GM12864 (cell line): ENCODE measurements at places on chromosomes 5 and 9.
A peak's percentile ranks its signal among the peaks of the same experiment; 100 is the strongest.

GRCh38 chr5:35771300-35771699 is 85.4 kb upstream of the IL7R start:
- DNase-seq, result no peak

DNA sequence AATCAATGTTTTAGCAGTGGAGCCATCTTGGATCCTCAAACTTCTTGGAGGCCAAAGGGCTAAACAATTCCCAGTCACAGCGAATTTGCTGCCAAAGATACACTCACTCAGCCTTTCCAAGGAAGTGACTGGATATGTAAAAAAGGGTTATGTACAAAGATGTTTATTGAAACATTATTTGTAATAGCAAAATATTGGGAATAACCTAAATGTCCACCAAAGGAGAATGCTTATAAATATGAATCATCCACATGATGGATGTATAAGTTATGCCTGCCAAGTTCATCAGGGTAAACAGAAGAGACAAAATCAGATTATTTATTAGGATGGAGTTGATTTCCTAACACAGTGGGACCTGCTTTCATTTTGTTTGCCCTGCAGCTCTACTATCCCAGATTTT is 145.2 kb upstream of the ABCA1 start:
- no peak for DNase-seq

GRCh38 chr9:113738496-113738892 is 137.6 kb upstream of the ZNF618 start:
- DNase-seq, result no peak

DNA sequence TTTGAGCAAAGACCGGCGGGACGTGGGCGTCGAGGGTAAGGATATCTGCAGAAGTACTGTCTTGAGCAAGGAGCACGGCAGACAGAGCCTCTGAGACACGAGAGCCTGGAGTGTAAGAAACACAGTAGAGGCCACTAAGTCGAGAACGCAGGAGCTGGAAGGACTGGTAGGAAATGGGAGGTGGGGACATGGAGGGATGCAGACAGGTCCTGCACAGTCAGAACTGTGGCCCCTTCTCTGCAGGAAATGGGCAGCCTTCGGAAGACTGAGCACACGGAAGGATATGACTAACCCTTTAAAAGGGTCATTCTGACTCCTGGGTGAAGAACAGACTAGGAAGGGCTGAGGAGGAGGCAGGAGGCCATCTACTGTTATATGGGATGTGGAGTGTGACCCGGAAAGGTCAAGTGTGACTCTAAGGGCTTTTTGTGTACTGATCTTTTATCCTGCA is 1.4 kb upstream of the CAMSAP1 start:
- no peak for DNase-seq

GRCh38 chr5:2299388-2300220 is 416.9 kb upstream of the IRX4 start:
- no peak for DNase-seq

DNA sequence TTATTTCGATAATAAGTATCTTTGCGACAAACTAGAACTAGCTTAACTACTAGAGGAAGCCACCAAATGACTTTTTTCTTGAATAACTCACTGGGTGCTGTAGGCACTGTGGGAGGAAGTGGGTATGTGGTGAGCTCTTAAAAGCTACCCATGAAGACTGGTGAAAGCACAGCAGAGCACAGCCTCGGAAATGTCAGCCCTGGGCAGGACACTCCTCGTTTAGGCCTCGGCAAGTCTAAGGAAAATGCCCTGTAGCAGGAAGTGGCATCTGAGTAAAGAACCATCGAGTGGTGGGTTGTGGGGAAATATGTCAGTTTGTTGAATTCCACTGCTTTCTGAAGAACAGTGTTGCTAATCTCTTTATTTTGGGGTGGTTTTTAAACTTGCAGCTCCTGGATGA is 44.0 kb upstream of the NCS1 start:
- peak; percentile 38 for DNase-seq

DNA sequence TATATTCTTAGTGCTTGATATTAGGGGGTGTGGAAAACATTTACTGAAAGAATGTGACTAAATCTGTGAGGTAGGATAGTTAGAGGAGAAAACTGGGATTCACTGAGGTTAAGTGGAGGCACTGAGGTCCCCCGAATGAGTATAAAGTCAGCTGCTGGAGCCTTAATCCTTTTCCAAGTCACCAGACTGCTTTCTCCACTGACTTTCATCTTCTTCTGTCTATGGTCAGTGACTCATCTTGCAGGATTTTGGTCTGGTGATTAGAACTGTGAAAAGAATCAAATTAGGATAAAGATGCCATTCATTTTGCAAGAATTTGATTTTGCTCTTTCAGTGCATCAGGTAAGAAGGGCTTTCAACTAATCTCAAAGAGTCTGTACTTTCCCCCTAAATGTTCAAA is 89.3 kb upstream of the ALDH1A1 start:
- DNase-seq, result no peak

DNA sequence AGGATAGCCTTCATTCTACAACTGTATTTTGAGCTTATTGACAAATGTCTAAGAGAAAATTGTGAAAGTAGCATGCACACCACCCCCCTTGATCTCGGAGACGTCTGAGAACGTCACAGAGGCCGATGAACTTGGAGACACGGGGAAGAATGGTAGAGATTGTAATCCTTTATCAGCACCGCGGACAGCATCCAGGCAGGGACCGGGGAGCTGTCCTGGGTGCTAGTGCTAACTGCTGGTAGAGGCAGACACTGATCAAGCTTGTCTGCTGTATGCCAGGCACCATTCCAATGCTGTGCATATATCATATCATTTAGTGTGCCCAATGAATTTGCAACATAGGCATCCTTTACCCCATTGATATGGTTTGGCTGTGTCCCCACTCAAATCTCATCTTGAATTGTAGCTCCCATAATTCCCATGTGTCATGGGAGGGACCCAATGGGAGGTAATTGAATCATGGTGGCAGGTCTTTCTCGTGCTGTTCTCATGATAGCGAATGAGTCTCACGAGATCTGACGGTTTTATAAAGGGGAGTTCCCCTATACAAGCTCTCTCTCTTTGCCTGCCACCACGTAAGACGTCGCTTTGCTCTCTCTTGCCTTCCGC is 98.8 kb downstream of the LHX2 start:
- DNase-seq, result no peak

DNA sequence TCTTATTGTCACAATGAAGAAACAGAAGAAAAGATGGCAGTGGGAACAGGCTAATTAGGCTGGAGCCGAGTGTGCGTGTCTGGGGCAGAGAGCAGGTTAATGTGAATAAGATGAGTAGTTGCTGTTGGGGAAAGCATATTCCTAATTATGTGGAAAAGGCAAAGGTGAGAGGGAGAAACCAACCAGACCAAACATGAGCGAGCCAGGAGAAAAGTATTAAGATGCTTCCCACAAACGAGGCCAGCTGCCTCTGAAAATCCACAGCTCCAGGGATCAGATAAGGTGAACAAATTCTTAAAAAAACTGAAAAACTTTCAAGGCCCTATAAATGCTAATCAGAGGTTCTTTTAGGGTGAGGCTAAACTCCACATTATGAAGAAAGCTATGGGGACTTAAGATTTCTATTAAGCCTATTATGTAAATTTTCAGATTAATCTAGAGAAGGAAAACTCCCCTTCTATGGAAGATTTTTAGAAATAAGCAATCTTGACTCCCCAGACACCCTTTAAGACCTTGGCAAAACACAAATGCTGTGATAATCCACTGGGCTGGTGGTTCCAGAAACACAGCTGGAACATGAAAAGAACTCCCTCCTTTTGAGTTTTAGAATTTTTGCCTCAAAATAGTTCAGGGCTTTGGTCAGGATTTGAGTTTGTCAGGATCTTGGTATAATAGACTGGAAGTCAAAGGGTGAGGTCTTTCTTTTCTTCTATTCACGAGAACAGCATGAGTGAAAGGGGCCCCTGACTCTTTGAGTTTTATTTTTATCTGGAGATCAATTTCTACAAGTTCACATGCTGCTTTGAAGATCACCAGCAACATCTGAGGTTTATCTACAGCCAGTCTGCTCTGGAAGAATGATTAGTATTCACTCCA is 238.1 kb downstream of the SPOCK1 start:
- no peak for DNase-seq

- DNase-seq, result no peak
Measured at GRCh38 chr5:176695073-176695472, 47.8 kb downstream of the TSPAN17 start.

DNA sequence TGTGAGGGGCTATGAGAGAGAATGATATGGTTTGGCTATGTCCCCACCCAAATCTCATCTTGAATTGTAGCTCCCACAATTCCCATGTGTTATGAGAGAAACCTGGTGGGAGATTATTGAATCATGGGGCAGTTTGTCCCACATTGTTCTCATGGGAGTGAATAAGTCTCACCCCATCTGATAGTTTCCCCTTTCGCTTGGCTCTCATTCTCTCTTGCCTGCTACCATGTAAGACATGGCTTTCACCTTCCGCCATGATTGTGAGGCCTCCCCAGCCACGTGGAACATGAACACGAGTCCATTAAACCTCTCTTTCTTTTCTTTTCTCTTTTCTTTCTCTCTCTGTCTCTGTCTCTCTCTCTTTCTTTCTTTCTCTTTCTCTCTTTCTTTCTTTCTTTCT is 743.4 kb upstream of the CTNND2 start:
- no peak for DNase-seq

DNA sequence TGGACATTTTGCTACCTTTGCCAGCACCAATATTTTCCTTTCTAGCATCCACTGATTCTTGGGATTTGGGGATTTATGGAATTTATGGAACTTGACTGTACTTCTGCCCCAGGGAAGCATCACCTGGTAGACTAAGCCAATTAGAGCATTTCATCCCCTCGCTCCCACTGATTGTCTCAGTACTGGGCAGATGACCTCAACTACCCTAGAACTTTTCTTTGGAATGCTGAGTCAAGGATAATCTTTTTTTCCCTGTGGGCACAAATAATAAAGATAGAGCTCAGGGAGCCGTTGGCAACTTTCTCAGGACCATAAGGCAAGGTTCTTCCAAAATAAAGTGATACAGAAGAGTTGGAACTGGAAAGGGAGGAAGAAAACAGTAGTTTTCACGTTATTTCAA is 438.4 kb downstream of the PLK2 start:
- DNase-seq, result no peak

GRCh38 chr5:69288069-69288468 is 44.5 kb downstream of the CCDC125 start:
- DNase-seq, result no peak
